ENCODE measurements at places on chromosomes 3 and 15.

DNA sequence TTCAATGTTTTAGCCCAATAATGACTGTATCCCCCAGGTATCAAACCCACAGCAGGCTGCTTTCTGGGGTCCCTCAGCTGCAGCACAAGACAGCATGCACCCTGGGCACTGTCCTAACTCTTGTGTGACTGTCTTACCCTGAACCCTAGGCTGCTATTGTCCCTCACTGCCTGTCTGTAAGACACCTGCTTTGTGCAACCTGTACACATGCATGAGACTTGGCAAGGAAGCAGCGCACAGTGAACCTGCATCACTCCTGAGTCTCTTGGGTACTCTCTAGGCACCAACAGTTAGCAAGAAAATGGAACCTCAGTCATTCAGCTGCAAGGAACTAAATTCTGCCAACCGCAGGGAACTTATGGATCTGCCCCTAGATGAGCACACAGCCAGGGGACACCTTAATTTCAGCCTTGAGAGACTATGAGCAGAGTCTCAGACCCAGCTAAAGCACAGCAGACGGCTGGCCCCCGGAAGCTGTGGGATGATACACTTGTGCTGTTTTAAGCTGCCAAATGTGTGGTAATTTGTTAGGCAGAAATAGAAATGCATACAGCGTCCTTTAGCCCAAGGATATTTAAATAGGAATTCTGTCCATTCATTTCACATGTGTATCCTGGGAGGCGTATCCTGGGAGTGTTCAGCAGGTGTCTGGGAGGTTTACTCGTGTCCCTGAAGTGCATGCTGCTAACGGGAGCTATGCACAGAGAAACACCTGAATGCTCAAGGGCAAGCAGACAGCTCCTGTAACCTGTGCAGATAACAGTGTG lies 223.8 kb downstream of the KLF13 start:
- DNase-seq, result no peak

DNA sequence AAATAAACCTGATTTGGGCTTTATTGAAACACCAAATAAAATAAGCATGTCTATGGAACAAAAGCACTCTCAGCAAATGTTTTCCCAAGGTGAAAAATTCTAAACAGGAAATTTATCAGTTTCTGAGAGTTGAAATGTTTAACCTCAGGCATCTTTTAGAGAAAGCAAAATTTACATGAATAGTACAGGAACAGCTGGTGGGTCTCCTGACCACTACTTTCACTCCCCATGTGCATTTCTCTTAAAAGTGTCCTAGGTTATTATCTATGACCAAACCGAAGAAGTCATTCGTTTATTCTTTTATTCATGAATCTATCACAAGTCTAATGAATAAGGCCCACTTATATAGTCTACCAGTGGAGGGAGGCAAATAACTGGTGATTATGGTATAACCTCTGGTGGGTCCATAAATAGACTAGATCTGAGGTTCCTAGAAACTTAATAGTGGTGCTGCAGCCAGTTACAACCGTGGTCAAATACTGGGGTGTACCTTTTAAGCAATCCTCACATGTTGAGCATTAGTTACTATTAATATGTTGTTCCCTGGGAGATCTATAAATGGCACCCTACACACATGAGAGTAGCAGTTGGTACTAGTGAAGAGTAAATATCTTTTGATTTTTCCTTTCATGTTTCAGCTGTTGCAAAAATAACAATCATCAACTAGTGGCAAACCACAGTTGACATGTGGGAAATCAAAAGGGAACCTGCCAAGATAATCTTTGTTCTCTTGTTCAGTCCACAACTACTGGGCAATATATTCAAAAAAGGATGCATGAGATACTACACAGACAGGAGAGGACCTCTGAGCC lies 169.3 kb upstream of the STAC start:
- no peak for DNase-seq

DNA sequence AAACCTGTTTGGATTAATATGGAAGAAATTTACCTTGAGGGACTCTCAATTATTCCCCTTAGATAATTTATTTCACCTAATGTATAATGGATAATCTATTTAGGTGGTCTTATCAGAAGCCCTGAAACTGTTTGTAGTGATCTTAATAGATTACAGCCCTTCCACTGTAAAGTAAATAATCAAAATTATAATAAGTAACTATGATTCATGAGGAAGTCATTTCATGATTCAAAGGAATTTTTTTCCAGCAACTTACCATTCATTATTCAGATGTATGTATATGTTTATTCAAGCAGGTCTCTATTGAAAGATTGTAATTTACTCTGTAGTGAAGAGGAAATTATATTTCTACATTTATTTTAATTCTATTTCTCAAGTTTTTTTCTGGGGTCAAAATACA lies 250.6 kb upstream of the ROBO1 start:
- DNase-seq, result no peak

DNA sequence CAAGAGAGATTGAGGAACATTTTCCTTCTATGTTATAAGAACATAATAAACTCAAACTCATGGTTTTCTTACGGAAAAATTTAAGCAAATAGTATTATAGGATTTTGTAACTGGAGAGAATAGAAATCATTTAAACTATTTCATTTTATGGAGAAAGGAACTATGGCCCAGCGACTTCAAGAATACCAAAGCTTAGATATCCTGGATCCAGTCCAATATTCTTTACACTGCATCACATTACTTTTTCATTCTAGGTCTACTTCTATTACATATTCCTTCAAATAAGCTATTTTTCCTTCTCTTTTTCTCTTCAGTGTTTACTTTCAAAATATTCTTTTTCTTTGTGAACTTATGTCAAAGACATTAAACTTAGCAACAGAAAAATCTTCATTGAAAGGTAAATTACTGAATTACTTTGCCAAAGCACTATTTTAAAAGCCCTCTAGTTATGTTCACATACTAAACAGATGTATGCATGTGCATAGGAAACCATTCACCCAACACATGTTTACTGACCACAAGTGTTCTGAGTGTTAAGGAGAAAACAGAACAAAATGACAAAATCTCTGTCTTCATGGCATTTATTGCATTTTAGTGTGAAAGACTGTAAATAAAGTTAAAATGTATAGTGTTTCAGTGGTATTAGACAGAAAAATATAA lies 20.4 kb downstream of the KPNA4 start:
- DNase-seq, result no peak

DNA sequence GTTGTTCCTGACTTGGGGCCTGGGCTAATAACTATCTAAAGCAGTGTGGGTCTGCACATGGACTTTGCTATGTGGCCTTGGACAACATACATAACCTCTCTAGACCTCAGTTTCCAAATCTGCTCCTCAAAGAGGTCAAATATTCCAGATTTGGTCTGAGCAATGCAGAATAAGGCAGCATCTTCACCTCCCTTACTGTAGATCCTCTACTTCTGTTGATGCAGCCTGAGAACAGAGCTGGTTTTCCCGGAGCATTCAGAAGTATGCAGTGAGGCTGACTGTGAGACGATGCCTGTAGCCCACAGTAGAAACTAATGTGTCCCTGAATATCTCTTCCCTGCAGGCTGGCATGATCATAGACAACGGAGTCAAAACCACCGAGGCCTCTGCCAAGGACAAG lies 65.3 kb downstream of the MESD start:
- DNase-seq, result no peak

DNA sequence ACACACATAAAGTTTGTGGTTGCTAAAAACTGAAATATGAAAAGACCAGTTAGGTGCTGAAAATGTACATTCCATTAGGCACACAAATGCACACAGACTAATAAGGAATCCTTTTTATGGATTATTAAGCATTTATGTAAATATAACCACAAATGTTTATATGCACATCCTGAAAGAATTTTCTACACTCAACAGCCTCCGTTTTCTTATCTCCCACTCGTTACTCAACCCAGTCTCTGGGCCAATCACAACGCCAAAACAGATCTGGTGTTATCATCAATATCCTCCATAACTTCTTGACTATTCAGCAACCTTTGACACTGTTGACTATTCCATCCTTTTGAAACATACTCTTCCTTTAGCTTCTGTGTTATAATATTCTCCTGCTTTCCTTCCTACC lies 136.4 kb downstream of the ATP8B4 start:
- peak; percentile 98 for DNase-seq

GRCh38 chr3:188259596-188259995 lies 105.6 kb downstream of the LPP start:
- peak; percentile 25 for DNase-seq

DNA sequence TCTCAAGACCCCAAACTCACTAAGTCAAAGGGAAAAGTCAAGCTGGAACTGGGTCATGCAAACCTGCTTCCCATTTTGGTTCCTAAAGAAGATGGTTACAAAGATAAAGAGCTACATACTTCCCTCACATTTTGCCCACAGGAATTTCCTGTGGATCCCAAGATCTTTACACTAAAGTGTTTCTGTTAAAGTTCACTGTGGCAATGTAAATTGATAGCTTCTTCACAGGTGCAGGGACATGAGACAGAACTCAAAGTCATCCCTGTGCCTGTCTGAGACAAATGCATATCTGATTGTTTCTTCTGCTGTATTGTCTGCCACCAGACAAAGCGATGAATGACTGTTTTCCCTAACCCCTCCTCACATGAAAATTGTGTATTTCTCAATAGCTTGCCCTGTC lies 567.8 kb downstream of the ZIC1 start:
- peak; percentile 2 for DNase-seq

DNA sequence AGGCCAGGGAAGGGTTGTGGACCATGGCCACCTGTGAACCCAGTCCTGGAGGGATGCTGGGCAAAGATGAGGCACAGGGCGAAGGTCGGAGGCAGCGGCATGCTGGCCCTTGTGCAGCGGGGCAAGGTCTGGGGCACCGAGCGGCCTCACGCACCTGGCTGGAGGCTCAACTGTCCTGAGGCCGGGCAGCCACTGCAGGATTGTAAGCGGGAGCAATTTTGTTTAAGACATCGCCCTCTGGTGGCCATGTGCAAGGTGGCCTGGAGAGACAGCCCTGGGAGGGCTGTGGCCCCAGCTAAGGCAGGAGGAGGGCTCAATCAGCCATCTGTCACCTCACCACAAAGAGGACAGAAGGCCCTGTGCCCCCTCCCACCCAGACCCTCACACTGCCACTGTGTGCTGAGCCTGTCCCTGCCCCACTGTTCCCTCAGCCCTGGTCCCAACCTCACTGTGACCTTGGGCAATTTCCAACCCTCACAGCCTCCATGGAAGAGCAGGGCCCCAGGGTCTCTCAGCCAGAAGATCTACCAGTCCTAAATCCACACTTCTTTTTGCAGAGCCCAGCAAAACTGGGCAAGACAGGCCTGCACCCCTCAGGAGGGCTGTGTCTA lies 46.2 kb downstream of the TPRA1 start:
- DNase-seq, result peak; percentile 48

- DNase-seq, result no peak
Observed at GRCh38 chr3:153055217-153055616, 106.8 kb upstream of the RAP2B start.

GRCh38 chr15:45091576-45091975 lies 22.4 kb downstream of the DUOX2 start:
- DNase-seq, result no peak

- no peak for DNase-seq
Observed at GRCh38 chr3:185758912-185759311, 65.9 kb downstream of the IGF2BP2 start.

GRCh38 chr15:26831951-26832350 lies 34.9 kb upstream of the GABRA5 start:
- DNase-seq, result no peak

GRCh38 chr3:11120091-11120805 lies 34.0 kb upstream of the HRH1 start:
- peak; percentile 57 for DNase-seq

DNA sequence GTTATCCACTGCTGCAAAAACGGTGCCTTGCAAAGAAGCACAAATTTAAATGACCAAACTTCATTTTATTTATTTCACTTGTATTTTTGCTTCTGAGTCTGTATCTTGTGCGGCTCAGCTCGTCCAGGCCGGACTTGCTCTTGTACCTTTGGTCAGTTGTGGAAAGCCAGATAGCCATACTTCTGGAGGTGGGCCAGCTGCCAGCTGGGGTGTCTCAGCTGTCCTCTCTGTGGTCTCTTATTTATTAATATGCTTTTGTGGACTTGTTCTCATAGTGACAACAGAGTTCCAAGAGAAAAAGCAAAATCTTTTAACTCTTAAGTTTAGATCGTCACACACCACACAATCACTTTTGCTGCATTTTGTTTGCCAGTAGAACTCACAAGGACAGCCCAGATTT lies 87.7 kb downstream of the IL1RAP start:
- DNase-seq, result no peak

Measured in amniotic epithelial cell (primary cell).